ENCODE measurements at places on chromosomes 1 and 21. TPM values are rescaled to one million over a fixed set of nuclear protein-coding genes. Genes with fewer than 3 reads are reported as not detected.

C21orf91 gene
- total RNA-seq = 13.3 TPM

ACTL8 gene
- not detected for total RNA-seq

CFAP74 gene
- total RNA-seq = not detected

LCE1E gene
- not detected for total RNA-seq

FAM3B gene
- not detected for total RNA-seq

OR2T35 gene
- not detected for total RNA-seq

OPRD1 gene
- total RNA-seq = 5.4 TPM

EYA3 gene
- total RNA-seq = 17.5 TPM

All from Panc1 (cell line).